ENCODE measurements at places on chromosomes 5 and 9.

GRCh38 chr5:52738095-52738506, 49.6 kb upstream of the ITGA1 start:
- no peak for DNase-seq

DNA sequence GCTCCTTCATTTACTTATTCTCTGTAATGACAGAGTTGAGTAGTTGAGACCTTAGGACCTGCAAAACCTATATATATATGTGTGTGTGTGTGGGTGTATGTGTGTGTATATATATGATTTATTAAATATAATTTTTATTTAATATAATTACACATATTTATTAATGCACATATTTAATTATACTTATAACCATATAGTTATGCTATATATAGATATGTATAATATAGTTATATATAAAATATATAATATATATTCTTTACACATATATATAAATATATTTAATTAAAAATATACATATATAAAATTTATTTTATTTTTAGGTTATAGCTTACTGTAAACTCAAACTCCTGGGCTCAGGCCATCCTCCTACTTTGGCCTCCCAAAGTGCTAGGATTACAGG, 23.7 kb downstream of the ACER2 start:
- no peak for DNase-seq

GRCh38 chr5:83523929-83524328, 52.4 kb downstream of the VCAN start:
- DNase-seq = no peak

DNA sequence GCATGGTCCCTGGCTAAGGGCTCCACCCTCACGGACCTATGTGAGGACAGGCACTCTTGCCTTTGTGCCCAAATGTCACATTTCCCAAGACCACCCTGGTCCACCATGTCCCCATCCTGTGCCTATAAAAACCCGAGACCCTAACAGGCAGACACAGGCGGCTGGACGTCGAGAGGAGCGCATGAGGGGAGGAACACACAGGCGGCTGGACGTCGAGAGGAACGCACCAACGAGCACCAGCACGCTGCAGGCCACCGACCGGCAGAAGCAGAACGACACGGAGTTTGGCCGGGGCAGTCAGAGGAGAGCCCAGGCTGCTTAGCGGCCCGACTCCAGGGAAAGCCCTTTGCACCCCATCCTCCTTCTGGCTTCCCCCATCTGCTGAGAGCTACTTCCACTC, 119.9 kb downstream of the ADAMTS2 start:
- no peak for DNase-seq
